NCI-H510A treated with DMSO at 0.1 percent for 48 hours (cell line): ENCODE measurements at places on chromosomes 5 and 9.

DNA sequence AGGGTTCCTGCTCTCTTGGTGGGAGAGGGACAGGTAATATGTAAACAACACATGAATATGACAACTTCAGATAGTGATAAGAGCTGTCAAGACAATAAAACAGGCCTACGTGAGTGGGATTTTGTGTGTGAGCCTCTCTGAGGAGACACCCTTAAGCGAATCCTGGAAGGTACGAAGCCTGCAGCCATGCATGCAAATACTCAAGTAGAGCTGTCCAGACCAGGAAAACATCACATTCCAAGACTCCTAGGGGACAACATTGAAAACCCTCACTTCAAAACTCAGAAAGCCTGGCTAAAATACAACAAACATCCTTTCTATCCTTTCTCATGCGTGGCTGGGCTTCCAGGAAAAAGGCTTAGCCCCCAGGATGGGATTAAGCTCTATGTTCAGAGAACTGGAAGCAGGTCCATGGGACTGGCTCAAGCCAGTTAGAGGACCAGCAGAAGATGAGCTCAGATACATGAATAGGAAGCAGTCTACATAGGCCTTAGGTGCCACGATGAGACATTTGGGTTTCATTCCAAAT is 124.8 kb upstream of the IQGAP2 start:
- DNase-seq: no peak

GRCh38 chr5:56993241-56993640 is 41.3 kb upstream of the MIER3 start:
- DNase-seq: no peak

DNA sequence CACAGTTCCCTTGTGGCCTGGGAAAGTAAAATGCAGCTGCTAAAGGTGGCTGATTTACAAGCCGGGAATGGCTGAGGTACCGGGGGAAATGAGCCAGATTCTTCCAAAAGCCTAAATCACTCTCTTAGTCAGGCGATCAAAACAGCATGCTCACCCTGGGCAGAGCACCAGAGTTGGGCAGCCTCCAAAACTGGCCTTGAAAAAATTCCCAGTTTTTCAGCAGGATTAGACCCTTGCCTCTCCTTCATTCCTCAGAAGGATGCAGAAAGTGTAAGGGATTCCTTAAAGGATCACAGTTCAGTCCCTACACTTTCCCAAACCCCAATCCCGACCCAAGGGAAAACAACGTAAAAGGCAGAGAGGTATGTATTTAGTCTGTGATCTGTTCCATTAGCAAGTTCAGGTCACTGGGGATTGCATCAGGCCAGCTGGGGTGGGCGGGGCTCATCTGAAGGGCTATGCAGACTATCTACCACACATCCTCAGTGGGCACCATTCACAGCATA is 16.9 kb downstream of the TMEM174 start:
- DNase-seq: peak; percentile 15

- DNase-seq: no peak
Measured at GRCh38 chr9:131960311-131960710, 119.4 kb downstream of the MED27 start.

DNA sequence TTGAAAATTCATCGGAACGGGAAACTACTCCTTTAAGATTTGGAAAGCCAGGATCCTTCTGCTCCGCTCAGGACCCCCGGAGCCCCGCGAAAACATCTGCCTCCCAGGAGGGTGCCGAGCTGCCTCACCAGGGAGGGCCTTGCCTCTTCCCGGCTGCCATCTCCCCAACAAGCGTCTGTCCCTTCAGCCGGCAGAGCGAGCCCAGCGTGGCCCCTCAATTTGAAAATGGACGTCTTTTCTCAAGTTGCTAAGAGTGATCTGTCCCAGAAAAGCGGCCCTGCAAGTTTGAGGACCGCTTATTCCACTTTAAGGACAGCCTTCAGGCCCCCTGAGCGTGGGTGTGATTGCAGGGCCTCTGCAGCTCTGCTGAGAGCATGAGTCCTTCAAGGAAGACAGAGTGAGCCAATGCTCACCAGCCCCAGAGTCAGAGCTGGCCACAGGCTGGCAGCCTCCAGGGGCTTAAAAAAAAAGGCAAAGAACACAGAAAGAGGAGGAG is 101.3 kb downstream of the PHF2 start:
- DNase-seq: no peak

DNA sequence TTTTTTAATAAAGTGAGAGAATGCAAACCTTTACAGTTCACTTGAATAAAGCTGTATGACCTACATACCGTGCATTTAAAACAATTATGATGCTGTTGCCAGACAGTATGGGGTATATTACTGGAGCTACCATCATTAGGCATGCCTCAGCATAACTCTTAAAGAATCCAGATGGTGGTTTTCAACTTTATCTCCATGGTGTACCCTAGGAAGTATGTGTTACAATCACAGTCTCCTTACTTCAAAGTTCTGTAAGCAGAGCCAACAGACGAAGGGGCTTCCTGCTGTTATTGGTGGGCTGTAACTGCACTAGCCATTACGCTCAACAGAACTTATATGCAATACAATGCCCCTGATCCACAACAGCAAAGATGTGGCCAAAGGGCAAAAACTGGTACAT is 803.3 kb downstream of the DTWD2 start:
- no peak for DNase-seq
